NCI-H1417 treated with DMSO at 0.1 percent for 48 hours (cell line): ENCODE measurements at places on chromosomes 7 and 10.

- DNase-seq = no peak
Measured at GRCh38 chr10:120897343-120897742, 46.2 kb downstream of the WDR11 start.

- no peak for DNase-seq
Measured at GRCh38 chr10:70974351-70974901, 86.1 kb upstream of the PCBD1 start.

GRCh38 chr7:44336491-44336890, 11.1 kb upstream of the CAMK2B start:
- no peak for DNase-seq

GRCh38 chr10:74189999-74190421, 39.0 kb downstream of the ADK start:
- no peak for DNase-seq
